Activated T-cell treated with anti-CD3 and anti-CD28 coated beads, Interleukin-2, amount 50 U/mL, for 72 hours (primary cell): ENCODE measurements at places on chromosomes 5 and 9. TPM values are rescaled to one million over a fixed set of nuclear protein-coding genes. Genes with fewer than 3 reads are reported as not detected.

- no peak for DNase-seq
Measured at GRCh38 chr5:12566441-12566840, 662.2 kb upstream of the CTNND2 start.

DNA sequence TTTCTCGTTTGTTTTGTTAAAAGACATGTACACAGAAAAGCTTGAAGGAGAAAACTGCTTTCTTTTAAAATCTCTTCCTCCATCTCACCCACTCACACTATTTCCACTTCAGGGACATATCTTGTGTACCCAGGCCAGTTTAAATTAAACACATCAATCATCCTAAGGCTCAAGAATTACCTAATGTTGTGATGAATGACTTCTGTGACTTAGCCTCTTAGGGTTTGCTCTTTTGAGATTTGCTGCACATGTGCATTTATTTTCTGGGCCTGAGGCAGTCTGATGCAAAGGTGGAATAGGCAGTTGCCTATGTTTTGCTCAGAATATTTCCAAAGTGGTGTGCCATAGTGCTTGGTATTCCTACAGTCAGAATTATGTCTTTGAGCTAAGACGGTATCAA lies 439.9 kb upstream of the CHD1 start:
- no peak for DNase-seq

GRCh38 chr5:72476275-72476674 lies 30.9 kb downstream of the ZNF366 start:
- no peak for DNase-seq

GRCh38 chr5:5198135-5198534 lies 58.0 kb downstream of the ADAMTS16 start:
- no peak for DNase-seq

GRCh38 chr9:37338218-37338617 lies 84.3 kb upstream of the GRHPR start:
- no peak for DNase-seq

DNA sequence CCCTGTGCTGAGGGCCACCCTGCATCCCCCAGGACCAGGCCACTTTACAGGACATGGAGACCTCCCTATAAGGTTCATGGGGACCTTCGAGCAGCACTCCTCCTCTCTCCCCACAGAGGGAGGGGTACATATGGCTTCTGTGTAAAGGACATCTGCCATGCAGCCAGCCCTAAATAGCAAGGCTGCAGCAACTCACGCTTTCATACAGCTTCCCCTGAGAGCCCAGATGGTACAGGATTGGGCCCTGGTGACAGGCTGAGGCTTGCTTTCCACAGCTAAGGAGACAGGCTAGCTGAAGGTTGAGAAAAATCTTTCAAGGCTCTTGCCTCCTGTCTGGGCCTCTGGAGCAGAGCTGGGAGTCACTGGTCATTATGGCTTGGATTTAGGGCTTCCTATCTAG lies 147.0 kb upstream of the ZNF366 start:
- DNase-seq, result no peak

DNA sequence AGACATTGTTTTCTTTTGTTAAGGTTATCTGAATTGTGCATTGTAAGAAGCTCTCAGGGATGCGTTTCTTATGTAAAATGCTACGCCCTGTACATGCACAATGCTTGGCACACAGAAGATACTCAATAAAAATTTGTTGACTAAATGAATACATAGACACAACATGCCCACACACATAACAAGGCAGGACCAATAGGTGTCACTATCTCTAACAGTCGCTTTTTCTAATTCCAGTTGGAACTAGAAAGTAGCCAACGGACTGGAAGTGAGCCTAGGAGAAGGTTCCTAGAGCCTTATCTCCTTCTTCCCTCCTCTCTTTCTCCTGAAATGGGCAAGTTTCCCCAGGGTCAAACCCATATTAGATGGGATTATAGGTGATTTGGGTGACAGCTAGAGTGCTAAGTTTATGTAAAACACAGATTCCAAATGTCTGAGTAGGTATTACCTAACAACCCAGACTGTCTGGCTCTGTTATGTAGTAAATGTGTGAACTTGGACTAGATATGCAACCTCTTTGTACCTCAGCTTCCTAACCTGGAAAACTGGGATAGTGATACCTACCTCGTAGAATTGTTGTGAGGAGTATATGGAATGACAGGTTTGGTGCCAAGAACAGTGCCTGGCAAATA lies 603.0 kb downstream of the RAB3C start:
- no peak for DNase-seq

GRCh38 chr5:89988129-89988810 lies 421.3 kb downstream of the CETN3 start:
- no peak for DNase-seq

- no peak for DNase-seq
Measured at GRCh38 chr5:147860641-147861025, 17.9 kb upstream of the SCGB3A2 start.

GRCh38 chr9:27247756-27248155 lies 49.2 kb downstream of the EQTN start:
- peak; percentile 10 for DNase-seq

- DNase-seq, result no peak
Measured at GRCh38 chr5:142924135-142924883, 154.1 kb downstream of the ARHGAP26 start.

DNA sequence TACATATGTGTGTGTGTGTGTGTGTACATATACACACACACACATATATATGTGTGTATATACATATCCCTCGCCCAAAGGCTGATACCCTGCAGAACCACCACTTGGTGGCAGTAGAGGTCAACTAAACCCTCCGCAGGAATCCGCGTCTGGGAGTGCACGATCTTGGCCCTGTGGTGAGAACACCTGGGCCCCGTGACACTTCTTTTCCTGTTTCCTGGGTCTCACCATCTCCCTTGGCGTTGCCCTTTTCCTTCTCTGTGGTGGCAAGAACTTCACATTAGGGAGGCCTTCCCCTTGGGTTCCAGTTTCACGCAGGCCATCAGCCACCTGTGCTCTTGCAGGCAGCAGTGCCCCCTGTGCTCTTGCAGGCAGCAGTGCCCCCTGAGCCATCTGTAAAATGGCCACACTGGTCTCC lies 8.2 kb downstream of the IL9 start:
- DNase-seq, result peak; percentile 61

DNA sequence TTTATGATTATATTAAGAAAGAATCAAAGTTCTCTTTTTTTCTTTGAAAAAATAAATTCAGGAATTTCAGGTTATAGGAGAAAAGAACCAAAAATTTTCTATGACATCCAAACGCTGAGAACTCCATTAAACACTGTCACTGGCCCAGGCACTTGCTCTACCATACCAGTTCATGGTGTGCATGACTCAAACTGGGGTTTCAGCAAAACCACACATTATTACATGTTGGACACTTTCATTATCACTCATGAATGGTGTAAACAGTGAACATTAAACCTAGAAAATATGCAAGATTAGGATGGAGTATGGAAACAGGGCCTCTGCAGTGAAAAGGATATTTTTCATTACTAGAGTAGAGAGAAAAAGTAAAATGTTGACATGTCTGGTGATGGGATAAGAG lies 369.9 kb upstream of the FAM174A start:
- DNase-seq, result no peak

GRCh38 chr9:95762322-95762721 lies 113.2 kb upstream of the ERCC6L2 start:
- DNase-seq, result peak; percentile 12

- no peak for DNase-seq
Measured at GRCh38 chr5:121691478-121691877, 160.2 kb upstream of the FTMT start.

- no peak for DNase-seq
Measured at GRCh38 chr5:145117285-145117684, 717.9 kb downstream of the PRELID2 start.

- DNase-seq, result no peak
Measured at GRCh38 chr9:1267141-1267570, 217.0 kb downstream of the DMRT2 start.

GRCh38 chr5:57595523-57595991 lies 112.9 kb upstream of the ACTBL2 start:
- DNase-seq, result no peak

DNA sequence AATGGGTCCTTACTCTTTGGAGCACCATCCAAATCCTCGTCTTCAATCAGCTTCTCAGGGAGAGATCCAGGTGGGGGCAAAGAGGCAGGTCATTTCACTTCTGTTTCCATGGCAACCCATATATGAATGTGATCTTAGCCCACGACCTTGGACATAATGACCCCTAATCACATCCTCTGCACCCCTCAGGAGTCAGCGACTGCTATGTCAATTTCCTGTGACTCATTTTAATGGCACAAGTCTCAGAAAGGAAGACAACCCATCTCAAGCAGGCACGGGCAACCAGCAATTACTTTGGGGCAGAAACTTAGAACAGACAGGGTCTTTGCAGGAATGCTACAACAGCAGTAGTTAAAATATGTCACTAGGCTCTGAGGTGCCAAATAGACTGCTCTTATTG lies 591.2 kb downstream of the TLR4 start:
- no peak for DNase-seq

- no peak for DNase-seq
Measured at GRCh38 chr5:126199467-126199866, 223.7 kb upstream of the GRAMD2B start.

DNA sequence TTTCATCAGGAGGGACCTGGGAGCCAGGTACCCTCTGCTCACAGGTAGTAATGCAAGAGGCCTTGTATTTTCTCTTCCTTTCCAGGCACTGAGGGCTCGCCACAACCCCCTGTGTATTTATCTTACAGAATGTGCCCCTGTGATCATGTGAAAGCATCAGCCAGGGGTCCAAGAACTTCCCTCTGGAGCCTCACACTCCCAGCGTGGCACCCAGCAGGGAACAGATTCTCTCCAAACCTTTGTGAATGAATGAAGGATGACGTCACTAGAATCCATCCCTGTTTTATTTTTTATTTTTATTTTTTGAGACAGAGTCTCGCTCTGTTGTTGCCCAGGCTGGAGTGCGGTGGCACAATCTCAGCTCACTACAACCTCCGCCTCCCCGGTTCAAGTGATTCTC lies 107.3 kb upstream of the IER5L start:
- DNase-seq, result no peak

DNA sequence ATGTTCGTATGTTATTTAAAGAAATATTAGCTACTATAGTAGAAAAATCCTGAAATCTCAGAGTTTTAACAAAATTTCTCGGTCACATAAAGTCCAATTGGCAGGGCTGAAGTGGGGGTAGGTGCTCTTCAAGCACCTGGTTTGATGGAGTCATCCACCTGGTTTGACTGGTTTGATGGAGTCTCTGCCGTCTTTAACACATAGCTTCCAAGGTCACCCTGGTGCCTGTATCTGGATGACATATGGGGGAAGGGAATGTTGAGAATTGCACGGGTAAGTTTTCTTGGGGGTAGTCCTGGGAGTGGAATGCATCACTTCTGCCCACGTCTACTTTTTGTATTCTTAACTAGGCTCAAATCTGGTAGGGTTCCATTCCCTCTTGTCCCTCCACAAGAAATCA lies 351.2 kb downstream of the SH3GL2 start:
- no peak for DNase-seq

- DNase-seq, result peak; percentile 10
Measured at GRCh38 chr5:142357469-142358090, 32.8 kb upstream of the SPRY4 start.

- no peak for DNase-seq
Measured at GRCh38 chr5:175784230-175784629, 87.1 kb upstream of the CPLX2 start.

DNA sequence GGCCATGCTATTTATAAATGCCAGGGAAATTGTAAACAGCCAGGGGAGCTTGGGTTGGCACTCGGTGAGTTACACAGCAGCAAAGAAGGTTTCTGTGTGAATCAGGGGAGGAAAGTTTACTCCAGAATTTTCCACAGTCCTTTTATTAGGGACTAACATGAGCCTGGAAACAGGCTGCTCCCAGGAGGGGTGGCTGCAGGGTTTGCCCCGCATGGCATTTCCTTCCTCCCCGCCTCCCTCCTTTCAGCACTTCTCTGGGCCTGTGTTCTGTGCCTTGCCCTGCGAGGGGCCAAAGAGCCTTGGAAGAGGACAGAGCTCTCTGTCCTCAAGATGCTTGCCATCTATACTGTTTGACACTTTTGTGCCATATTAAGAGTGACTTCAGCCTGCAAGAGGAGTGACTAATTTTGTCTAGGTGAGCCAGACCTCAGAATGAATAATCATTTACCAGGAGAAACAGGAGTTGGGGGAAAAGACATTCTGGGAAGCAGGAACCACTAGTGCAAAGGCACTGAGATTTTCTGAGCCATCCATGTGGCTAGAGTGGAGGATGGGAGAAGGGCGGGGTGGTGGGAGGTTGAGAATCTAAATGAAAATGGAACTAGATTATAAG lies 1.8 kb downstream of the GSN start:
- no peak for DNase-seq

- no peak for DNase-seq
Measured at GRCh38 chr9:94865582-94866452, 139.3 kb downstream of the AOPEP start.

DNA sequence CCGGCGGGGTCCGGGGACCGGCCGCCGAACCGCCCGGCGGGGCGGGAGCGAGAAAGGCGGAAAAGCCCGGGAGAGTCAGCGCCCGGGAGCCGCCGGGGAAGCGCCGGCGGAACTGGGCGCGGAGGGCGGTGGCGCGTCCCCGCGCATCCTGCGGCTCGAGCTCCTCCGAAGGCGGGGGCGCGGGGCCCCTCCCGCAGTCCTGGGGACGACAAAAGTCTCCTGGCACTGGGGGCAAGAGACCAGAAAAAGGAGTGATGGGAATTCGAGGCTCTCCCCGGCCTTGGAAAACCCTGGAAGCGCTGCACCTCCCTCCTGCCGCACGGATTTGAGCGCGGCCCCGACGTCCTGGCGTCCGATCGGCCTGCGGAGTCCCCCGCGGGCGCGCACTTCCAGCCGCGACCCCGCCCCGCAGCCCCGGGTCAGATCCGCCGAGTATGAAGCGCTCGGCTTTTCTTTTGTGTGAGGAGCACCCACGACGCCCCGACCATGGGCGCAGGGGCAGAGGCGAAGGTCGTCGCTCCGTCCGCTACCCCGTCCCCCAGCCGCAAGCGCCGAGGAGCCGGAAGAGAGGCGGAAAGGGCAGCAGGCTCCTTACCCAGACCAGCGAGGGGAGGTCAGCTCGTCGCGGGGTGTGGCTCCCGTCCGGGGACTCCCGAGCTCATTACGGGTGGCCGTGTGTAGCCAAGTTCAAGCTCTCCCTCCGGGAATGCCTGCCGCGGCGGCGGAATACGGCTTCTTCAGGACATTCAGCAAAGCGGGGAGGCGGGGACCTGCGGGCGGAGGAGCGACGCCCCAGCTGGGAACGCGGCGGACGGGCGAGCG lies at the start of gene EPB41L4A:
Gene EPB41L4A, minus strand, starts transcription at position 114 of the 822 bp plus-strand sequence. CDS start 238 bp downstream, outside the sequence.
- DNase-seq, result peak; percentile 21

- no peak for DNase-seq
Measured at GRCh38 chr5:81292130-81292529, 9.3 kb upstream of the ZCCHC9 start.

SPINK4 gene
- total RNA-seq, result not detected

UBAC1 gene
- 35.6 TPM for total RNA-seq

SPATA31E1 gene
- total RNA-seq, result not detected

TMEM232 gene
- 3.1 TPM for total RNA-seq

PCDHGB1 gene
- total RNA-seq, result not detected

PRUNE2 gene
- total RNA-seq, result 0.69 TPM

TEK gene
- not detected for total RNA-seq

SV2C gene
- 0.23 TPM for total RNA-seq

SPAG8 gene
- 1.4 TPM for total RNA-seq

FAM169A gene
- 13.4 TPM for total RNA-seq

CEP72 gene
- total RNA-seq, result 18.7 TPM

LCN9 gene
- not detected for total RNA-seq
